NT2/D1 (cell line): ENCODE measurements at places on chromosomes 16 and 17.

DNA sequence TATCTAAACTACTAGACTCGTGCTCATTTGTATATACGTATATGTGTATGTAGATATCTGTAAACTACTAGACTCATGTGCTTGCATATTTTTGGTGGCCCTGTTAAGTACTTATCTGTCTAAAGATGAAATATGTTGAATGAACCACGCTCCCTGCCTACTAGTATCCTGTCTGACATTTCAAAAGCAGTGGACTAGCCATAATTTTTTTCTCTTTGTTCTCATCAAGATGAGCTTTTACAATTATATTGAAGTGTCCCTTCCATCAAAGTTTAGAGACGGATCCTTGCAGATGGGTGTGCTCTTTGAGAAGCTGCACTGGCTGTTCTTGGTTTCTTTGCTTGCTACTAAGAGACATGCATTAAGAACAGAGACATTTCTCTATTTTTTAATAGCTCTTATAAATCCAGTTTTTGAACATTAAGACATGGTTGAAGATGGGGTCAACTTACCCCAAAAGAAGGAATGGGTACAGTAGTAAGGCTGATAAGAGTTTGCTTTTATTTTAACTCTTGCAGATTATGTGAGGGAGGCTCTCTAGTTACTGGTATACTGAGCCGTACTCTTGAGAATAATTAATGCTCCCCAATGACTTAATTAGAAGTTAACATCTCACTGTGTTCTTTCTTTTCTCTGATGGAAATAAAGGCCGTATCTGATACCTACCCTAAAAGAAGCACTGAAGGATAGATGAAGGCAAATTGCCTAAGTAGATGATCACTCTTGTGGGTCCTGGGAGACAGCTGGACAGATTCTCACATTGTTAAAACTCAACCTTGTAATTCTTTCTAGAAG, 3.4 kb downstream of the CNTNAP4 start:
- no peak for DNase-seq

- DNase-seq, result no peak
These were observed 1.1 kb upstream of the CRHR1 start for GRCh38 chr17:45782889-45783592.

GRCh38 chr16:48611329-48612137, 1.6 kb upstream of the N4BP1 start:
- no peak for DNase-seq

DNA sequence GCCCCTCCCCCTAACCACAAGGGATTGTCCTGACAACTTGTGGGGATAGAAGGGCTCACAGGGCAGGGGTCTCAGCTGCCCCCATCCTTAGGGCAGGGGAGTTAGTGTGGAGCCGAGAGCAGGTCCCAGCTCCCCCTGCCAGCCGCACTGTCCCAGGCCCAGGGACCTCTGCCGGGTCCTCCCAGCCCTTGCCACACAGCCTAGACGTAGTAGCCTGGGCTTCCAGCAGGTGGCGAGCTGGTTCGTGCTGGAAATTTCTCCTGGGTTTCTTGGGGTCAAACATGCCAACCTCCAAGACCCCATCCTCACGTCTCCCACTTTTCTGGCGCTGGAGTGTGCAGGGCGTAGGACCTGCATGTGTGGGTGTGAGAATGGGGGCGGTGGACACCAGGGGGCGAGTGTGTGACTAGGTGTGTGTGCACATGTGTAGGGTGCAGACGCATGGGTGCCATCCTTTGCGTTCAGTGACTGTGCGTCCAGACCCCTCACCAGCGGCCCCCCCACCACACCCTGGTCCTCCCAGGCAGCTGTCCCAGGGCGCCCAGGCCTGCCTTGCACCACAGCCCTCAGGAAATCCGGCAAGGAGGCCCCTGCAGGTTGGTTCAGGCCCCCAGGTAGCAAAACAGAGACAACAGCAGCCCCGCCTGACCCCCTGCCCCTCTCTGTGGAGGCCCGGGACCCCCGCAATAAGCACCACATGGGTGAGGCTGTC, 29.5 kb downstream of the SBK1 start:
- peak; percentile 28 for DNase-seq

GRCh38 chr17:14318918-14319205, 18.0 kb downstream of the HS3ST3B1 start:
- no peak for DNase-seq

DNA sequence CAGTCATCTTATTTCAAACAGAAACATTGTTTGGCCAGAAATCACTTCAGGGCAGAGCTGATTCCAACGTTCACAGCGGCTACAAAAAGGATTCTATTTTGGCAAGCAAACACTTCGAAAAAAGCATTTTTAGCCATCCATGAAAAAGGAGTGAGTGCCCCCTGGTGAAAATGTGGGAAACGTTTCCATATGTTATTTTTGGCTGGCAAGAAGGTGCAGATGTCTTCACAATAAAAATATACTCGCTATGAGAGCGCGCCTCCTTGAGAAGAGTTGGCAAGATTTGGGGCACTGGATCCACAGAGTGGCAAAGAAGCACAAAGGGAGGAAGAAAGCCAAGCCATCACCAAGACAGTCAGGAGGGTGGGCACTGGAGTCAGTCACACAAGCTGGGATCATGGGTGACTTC, 191.1 kb downstream of the CHD9NB start:
- DNase-seq, result peak; percentile 15

DNA sequence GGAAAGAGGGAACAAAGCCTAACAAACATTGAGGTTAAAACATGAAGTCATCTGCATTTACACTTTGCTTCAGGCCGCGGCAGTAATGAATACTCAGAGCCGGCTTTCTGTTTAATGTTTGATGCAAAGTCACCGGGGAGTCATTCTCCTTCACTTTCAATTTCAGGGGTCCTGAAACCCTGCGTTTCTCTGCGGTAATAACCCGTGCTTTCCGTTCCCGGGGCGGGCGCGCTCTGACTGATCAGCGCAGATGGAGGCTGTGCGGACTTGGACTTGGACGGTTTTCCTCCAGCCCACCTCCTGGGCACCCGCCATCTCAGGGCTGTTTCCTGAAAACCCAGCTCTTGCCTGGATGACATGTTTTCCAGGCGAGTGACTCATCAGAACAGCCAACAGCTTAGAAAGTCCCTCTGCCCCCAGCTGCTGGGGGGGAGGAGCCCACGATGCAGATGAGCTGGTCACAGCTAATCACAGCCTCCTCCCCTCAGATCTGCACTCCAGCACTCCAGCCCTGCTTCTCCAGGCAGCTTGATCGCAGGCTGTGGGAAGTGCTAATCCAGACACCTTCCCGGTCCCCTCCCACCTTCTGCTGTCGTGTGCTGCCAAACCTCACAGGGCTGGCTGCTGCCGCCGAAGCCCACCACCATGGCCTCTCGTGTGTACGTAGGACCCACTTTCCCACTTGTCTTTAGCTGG, 158.6 kb upstream of the CHMP6 start:
- DNase-seq, result peak; percentile 92

- no peak for DNase-seq
These were observed 10.1 kb downstream of the LITAF start for GRCh38 chr16:11576427-11577289.

DNA sequence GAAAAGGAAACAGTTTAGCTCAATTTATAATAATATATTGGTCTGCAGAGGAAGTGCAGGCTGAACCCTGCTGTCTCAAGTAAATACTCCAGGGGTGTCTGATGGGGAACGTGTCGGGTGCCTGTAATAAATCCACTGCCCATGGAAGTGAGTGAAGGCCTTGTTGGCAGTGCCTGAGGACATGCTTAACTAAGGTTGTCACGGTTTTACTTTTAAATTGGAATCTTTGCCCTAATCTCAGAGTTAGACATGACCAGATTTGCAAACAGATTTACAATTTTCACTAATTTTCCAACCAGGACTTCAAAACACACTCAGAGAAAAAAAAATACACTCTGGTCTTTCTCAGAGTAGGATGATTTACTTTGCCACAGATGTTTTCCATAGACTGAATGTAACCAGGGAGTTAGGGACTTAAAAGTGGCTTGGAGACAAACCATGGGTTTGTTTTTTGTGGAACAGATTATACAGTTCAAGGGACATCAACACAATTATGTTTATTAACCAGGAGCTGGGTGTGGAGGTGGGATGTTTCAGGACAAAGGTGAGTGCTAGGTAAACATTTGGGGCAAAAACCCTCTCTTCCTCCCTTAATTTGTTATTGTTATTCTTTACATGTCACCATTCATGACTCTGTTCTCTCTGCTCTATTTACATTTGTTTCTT, 144.5 kb downstream of the FTO start:
- DNase-seq, result no peak
